M059J (cell line): ENCODE measurements at places on chromosomes 6 and 20. TPM values are rescaled to one million over a fixed set of nuclear protein-coding genes. Genes with fewer than 3 reads are reported as not detected.

Gene PNLDC1
- total RNA-seq, result not detected in 2 replicates

- peak; percentile 15 for DNase-seq
Measured at GRCh38 chr6:106056746-106057390, 29.3 kb upstream of the PRDM1 start.

Gene F13A1
- not detected in 2 replicates for total RNA-seq

- DNase-seq, result no peak
Measured at GRCh38 chr6:34412016-34412415, 13.9 kb downstream of the RPS10 start.

GRCh38 chr20:19756761-19757486, 1.1 kb upstream of the RIN2 start:
- DNase-seq, result no peak

DNA sequence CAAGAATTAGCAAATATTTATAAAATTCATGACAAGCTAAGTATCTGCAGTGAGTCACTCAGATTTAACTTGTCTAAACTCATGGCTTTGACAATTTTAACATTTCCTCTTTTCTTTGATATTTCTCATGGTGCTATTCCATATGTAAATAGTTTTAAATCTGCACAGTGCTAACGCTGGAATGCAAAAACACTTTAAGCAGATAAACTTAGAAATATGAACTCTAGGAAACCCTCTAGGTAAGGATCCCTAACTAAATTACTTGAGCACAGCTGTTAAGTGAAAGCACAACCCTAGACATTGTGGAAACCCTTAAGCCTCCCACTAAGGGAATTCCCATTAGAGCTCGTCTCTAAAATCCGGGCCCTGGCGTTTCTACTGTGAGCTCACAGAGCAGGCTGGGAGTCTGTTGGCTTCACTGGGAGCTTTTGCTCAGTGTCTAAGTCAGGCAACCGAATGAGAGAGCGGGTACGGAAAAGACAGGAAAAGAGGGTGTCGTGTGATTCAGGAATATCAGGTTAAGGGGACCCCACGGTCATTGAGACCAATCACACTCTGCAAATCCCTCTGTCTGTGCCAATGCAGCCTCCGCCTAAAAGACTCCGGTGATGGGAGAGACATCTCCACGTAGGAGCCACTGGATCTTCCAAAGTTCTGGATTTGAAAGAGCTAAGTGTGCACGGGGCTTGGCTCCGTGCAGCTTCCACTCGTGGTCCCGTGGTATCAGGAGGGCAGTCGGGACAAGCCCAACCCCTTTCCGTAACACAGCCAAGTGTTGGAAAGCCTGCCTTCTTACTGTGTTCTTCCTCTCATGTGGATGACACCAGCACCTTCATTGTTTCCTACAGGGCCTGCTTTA, 112.3 kb upstream of the RPS6KA2 start:
- no peak for DNase-seq

Gene HLA-B
- 5,375 and 6,541 TPM in 2 replicates for total RNA-seq

Gene GPLD1
- 0.22 TPM in 1 of 2 replicates, not detected in the other for total RNA-seq

Gene KLC4
- total RNA-seq, result 14.7 and 21.1 TPM in 2 replicates

Gene MTO1
- total RNA-seq, result 14.4 and 17.8 TPM in 2 replicates

Gene LAMP5
- total RNA-seq, result 0.12 and 0.54 TPM in 2 replicates

DNA sequence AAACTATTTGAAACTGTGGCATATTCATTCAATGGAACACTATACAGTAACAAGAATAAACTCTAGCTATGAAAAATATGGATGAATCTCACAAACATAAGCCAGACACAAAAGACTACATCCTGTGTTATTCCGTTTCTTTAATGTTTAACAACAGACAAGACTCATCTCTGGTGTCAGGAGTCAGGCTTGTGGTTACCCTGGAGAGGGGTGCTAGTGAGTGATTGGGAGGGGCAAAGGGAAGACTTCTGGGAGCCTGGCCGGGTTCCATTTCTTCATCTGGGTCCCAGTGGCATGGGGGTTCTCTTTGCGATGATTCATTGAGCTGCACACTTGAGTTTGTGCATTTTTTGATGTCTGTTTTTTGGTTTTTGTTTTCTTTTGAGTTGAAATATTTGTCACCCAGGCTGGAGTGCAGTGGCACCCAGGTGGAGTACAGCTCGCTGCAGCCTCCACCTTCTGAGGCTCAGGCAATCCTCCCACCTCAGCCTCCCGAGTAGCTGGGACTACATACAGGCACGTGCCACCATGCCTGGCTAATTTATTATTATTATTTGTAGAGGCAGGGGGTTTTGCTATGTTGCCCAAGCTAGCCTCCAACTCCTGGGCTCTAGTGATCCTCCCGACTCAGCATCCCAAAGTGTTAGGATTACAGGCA, 21.2 kb upstream of the TTPAL start:
- peak; percentile 37 for DNase-seq

DNA sequence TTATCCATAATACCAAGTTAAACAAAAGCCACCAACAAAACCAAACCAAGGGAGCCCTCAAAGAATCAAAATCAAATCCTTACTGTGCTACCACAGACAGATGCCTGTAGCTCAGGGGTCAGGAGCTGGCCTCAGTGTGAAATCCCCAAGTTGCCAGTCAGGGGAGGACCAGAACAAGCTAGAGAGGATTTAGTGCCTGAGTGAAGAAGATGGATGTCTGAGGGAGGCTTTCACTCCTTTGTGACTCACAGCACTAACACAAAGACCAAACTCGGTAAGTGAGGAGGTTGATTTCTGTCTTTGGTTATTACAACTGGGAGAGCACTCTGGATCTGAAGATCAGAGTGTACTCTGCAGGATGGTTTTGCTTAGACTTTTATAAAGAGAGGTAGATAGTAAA, 189.9 kb upstream of the ZNF184 start:
- no peak for DNase-seq

Gene MCCD1
- not detected in 2 replicates for total RNA-seq

DNA sequence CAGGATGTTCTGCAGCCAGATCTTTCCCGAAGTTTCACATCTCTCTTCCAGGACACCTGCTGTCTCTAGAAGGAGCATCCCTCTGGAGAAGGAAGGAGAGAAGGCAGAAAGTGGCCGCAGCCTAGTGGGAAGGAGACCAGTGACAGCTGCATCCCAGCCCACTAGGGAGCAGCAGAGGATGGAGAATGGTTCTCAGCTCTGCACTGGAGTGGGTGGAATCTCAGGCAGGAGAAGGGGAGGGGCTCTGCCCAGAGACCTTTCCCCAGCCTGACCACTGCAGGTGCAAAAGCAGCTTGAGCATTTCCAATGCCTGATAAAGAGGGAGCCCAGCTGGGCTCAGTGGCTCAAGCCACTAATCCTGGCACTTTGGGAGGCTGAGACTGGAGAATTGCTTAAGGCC, 32.3 kb downstream of the NCR2 start:
- peak; percentile 60 for DNase-seq

DNA sequence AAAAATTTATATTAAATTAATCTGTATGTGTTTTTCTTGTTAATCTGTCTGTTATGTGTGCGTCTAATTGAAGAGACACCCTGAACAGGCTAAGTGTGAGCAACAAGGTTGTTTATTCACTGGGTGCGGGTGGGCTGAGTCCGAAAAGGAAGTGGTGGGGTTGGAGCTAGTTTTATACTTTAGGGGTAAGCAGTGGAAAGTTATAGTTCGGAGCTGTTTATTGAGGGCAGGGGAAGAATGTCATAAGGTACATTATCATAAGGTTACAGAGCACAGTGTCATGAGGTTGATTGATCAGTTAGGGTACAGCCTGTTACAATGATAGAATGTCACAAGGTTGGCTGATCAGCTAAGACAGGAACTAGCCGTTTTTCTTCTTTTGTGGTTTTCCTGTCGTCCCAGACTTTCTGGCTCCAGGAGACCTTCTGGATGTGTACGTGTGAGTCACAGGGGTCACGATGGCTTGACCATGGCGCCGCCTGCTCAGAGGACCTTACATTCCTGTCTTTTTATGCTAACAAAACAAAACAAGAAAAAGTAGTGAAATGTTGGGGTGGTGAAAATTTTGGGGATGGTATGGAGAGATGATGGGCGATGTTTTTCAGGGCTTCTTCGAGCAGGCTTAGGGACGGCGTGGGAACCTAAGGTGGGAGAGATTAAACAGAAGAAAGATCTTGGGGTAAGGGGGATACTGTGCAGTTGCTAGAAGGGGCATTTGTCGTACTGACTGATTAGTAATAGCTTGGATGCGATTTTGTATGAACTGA, 754.0 kb upstream of the ADGRB3 start:
- peak; percentile 94 for DNase-seq

Gene IPCEF1
- 0.32 and 1.6 TPM in 2 replicates for total RNA-seq

DNA sequence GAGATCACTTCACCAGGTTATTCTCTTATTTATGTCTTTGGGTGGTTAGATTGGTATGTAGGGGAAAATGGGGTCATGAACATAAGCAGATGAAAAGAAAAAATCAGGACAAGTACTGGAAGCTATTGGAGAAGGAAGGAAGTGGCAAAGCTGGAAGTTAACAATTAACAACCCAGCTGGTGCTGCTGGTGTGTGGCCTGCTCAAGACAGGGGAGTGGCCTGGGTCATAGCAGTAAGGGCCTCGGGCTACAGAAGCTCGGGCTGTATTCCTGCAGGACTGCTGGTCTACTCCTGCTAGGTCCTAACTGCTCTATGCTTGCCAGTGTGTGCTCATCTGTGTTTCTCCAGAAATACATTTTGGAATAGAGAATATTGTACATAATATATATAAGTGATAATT, 19.6 kb downstream of the MYLIP start:
- no peak for DNase-seq

DNA sequence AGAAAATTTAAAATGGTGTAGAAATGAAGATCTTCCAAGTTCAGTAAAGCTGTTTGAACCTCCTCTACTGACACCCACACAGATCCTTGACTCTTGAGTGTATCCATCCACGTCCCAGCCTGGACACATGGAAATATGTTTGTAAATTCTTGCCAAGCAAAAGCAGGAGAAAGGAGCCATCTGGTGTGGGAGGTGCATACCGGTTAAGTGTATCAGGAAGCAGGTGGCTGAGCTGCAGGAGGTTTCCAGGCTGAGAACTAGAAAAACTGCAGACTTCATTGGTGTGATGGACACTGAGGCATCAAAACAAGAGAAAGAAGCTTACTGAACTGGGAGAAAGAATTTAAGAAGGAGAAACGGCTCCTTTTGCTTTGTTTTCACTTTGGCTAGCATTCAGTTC, 229.9 kb upstream of the GRIK2 start:
- no peak for DNase-seq

Gene ZNF165
- total RNA-seq, result 0.89 and 1.6 TPM in 2 replicates

Gene SOX18
- total RNA-seq, result not detected in 2 replicates

- DNase-seq, result no peak
Measured at GRCh38 chr6:2072453-2072852, 173.0 kb downstream of the GMDS start.

DNA sequence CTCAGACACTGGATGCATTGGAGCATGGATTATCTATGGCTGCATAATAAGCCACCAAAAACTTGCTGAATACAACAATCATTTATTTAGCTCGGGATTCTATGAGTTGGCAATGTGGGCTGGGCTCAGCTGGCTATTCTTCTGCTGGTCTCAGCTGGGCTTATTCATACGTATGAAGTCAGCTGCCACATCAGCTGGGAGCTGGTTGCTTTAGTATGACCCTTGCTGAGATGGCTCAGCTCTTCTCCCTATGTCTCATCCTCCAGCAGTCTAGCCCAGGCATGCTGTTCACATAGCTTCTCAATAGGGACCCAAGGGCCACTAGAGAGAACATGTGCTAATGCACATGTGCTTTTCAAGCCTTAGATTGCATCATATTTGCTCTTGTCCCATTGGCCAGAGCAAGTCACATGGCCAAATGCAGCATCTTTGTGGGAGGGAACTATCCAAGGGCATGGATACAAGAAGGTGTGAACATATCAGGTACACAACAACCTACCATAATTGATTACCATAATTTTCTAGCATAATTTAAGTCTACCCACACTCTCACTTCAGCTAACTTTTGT, 444.6 kb downstream of the KIF16B start:
- no peak for DNase-seq

Gene SNRPB
- total RNA-seq, result 850 and 1,048 TPM in 2 replicates

Gene ADAM33
- total RNA-seq, result 0.15 and 0.25 TPM in 2 replicates

GRCh38 chr20:12927489-12927888, 81.3 kb upstream of the SPTLC3 start:
- peak; percentile 74 for DNase-seq

Gene AIF1
- total RNA-seq, result not detected in 2 replicates

DNA sequence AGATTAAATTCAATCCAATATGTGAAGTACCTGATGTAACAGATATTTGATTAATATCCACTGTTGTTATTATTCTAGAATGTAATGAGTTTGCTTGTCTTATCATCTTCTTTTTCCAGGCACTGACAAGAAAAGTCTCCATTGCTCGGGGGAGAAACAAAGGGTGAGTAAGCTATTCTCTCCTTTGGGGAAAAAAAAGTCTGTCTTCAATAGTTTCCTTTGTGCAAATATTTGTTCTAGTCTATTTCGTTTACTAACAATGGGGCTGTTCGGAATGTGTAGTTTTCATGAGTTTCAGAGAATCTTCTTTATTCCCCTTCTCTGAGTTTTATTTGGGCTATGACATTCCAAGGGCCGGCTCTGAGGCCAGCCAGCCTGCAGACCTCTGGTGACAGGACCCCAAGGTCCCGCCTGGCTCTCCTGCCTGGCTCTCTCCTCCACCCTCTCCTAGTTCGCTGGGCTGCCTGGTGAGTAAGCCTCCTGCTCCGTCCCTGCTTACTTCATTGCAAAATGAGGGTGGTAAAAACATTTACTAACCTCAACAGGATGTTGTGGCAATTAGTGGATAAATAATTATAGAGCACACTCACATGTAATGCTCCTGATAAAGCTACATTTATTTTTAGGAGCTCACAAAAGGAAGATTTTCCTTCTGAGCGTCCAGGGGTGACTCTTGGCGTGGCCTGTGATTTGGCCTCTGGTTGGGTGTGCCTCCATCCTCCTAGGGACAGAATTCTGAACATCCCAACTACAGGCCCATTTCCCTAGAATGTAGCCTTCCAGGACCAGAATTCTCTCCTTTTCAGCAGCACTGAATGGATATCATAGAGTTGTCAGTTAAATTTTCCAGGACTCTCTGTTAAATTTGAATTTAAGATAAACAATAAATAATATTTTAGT, 43.1 kb upstream of the SNX9 start:
- DNase-seq, result peak; percentile 65

Gene BPIFB4
- not detected in 2 replicates for total RNA-seq

DNA sequence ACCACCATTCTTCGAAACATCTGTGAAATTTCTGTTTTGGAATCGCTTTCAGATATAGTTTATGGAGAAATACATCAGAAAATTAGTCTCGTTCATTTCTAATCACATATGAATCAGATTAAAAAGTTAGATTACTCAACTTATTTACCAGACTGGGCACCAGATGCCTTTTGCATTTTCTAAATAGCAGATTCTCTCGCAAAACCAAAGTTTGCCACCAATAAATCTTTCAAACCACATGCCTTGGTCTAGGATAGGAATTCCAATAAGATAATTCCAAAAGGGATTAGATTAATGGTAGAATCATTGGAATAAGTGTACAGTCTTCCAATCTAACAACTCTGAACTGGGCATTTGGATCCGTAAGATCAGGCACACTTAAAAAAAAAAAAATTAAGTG, 160.4 kb upstream of the TAB2 start:
- DNase-seq, result no peak

DNA sequence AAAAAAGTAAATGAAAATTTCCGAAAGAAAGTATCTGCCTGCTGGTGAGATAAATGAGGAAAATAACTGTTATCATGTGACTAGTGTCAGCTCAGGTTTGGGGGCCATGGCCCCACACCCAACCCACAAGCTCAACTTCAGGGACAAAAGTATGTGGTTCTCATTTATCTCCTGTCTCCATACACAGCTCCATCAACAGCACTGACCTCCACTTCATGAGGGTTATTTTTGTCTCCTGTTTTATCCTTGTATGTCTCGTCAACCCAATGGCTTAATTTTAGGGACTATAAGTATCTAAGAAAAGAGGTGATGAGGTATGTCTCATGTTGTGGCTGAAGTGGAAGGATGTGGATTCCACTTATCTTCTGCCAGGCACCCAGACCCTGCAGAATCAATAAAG, 271.6 kb upstream of the RIN2 start:
- no peak for DNase-seq

Gene BPIFA1
- not detected in 2 replicates for total RNA-seq

Gene MUC22
- total RNA-seq, result not detected in 2 replicates
